ENCODE measurements at places on chromosomes 3 and 15.

- DNase-seq = no peak
Observed at GRCh38 chr3:64354956-64355355, 129.7 kb upstream of the PRICKLE2 start.

DNA sequence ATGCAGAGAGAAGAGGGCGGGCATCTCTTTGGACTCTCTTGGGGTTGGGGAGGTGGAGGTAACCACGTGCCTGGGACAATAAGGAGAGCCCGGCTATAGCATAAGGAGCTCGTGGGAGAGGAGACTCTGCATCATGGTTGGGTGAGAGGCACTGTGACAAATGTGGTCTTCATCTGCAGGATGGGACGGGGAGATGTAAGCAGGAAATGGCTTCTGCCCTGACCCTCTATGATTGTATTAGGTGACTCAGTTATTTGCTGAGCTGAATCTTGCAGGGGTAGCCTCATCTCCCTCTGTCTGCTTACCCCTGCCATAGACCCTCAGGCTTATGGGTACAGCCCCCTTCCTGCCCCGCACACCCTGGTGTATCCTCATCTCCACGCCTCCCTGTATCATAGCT, 48.7 kb downstream of the CORO2B start:
- DNase-seq = no peak

GRCh38 chr3:61575893-61576292, 14.5 kb downstream of the PTPRG start:
- no peak for DNase-seq

GRCh38 chr15:65619626-65620290, 2.0 kb upstream of the SLC24A1 start:
- DNase-seq = no peak

DNA sequence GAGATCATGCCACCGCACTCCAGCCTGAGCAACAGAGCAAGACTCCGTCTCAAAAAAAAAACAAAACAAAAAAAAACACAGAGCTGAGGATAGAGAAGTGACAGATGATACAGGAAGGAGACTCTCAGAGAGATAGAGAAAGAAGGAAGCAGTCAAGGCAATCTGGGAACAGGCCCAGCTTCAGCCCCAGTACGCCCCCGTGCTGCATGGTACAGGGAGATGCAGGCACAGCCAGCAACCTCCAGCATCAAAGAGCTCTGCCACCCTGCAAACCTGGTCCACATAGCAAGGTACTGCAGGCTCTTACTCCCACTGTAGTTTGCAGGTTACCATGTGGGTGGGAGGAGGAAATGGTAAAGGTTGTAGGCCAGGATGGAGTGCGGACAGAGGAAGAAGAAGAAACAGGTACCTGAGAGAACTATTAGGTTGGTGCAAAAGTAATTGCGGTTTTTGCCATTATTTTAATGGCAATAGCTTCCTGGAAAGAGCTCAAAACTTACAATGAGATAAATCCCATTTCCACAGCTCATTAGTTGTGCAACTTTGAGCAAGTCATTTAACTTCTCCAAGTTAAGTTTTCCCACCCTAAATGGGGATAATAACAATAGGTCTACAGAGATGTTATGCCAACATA, 253.0 kb downstream of the ARRDC4 start:
- DNase-seq = no peak

GRCh38 chr15:92821491-92822116, 78.5 kb upstream of the CHD2 start:
- DNase-seq = no peak

GRCh38 chr3:60147249-60147950, 1097.6 kb upstream of the CFAP20DC start:
- no peak for DNase-seq

GRCh38 chr15:69414701-69415167, 585 bp downstream of the KIF23 start:
- DNase-seq = peak; percentile 65

DNA sequence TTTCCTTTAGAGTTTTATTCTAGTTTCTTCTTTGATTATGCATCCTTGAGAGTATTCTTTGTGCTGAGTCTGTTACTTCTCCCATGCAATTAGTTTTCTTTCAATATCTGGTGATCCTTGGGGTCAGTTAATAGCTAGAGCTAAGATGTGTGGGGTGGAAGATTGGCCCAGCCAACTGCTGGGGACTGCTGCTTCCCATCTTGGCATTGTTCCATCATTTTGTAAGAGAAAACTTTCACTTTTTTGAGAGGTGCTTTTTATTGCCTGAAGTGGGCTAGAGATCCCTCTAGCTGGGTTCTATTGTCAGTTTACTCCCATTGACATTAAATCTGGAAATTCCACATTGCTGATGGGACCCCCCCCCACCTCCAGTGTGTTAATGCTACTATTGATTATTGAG, 15.4 kb downstream of the BCL2L10 start:
- no peak for DNase-seq

GRCh38 chr3:77320514-77320913, 280.6 kb downstream of the ROBO2 start:
- DNase-seq = no peak

DNA sequence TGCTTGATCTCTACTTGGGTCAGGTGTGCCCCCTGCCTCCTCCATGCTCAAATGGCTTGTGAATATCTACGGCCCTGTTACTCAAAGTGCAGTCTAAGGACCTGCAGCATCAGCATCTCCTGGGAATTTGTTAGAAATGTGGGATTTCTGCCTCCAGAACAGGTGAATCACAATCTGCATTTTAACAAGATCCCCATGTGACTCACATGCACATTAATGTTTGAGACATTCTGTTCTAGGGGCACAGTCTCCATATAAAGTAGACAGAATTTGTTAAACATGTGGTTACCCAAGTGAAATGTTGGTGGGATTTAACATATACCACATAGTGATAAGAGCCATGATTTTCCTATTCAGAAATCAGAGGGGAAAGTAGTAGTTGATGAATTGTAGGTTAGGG, 256.2 kb downstream of the NR1D2 start:
- DNase-seq = no peak

GRCh38 chr3:44114142-44114541, 127.5 kb upstream of the TOPAZ1 start:
- DNase-seq = no peak

- no peak for DNase-seq
Observed at GRCh38 chr3:63523100-63523499, 129.4 kb upstream of the SNTN start.

DNA sequence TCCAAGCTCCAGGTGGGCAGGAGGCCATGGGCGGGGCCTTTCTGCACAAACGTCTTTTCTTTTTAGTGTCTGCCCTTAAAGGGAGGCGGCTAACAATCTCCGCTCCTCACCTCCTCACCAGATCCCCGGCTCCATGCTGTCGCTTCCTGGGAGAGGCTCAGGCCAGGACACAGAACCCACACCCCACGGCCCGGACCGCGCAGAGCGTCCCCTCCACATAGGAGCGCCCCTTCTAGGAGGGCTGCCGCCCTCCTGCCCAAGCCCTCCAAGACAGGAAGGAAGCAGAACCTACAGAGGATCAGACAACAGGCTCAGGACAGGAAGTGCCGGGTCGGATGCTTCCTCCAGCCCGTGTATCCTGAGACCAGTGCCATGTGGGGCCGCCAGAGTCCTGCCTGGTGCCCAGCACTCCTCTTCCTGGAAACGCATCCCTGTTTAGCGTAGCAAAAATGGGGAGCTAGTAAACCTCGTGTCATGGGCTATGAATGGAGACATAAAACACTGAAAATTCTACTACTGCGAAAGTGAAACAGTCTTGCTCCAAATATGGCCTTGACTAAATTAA, 83.2 kb upstream of the ATP10A start:
- DNase-seq = no peak

DNA sequence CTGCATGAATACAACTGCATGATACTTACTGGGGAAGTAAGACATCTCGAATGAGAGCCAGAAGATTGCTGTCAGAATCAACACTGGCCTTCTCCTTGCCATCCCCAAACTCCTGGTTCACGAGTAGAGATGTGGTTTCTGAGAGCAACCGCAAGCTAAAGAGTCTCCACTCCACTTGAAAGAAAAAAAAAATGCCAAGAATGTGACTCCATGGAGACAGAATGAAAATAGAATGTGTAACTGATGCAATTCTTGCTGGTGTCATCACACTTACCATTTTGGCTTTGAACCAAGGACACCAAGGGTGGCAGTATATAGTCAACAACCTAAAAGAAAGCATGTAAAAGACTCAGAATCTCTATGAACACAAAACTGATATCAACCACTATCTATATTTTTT, 280.4 kb downstream of the ULK4 start:
- peak; percentile 48 for DNase-seq

- DNase-seq = no peak
Observed at GRCh38 chr3:72476139-72476483, 372.1 kb downstream of the SHQ1 start.

DNA sequence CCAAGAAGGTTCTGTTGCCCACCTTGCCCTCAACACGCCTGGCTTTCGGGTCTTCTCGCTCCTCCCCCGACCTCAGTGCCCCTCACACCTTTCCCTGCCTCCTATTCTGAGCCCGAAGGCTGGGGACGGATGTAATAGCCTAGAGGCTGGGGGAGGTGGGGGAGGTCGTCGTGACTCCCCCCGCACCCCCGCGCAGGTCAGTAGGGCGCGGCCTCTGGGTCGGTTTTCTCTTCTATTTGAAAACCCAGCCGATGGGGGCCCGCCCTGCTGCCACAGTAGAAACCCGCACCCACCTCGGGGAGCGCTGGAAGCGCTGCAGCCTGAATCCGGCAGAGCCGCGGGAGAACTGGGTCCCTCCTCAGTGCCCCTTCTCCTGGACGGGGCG, 1.0 kb upstream of the RBPMS2 start:
- DNase-seq = no peak

- DNase-seq = no peak
Observed at GRCh38 chr3:146342989-146343388, 92.1 kb upstream of the PLSCR4 start.

GRCh38 chr15:90701048-90701447, 16.1 kb upstream of the BLM start:
- DNase-seq = no peak

DNA sequence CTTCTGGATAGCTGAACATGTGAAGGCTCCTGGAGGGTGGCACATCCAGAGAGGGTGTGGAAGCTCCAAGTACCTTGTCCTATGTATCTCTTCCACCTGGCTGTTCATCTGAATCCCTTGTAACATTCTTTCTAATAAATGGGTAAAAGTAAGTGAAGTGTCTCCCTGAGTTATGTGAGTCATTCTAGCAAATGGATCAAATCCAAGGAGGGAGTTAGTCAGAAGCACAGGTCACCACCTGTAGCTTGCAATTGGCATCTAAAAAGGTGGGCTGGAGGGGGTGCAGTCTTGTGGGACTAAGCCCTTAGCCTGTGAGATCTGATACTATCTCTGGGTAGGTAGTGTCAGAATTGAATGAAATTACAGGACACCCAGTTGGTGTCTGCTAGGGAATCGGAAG, 71.0 kb downstream of the WWTR1 start:
- DNase-seq = no peak

DNA sequence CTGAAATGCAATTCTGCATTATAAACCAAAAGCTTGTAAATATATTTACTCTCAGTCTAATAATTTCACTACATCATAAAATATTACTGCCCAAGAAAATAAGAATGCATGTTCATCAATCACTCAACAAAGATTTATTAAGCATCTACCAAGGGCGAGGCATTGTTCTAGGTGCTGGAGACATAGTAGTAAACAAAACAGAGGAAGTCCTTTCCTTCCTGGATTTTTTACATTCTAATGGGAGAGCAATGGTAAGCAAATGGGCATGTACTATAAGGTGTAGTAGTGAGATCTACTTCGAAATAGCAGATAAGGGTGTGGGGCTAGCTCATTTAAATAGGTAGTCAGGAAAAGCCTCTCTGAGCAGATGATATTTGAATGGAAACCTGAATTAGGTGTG, 10.8 kb upstream of the ZFYVE19 start:
- DNase-seq = no peak

DNA sequence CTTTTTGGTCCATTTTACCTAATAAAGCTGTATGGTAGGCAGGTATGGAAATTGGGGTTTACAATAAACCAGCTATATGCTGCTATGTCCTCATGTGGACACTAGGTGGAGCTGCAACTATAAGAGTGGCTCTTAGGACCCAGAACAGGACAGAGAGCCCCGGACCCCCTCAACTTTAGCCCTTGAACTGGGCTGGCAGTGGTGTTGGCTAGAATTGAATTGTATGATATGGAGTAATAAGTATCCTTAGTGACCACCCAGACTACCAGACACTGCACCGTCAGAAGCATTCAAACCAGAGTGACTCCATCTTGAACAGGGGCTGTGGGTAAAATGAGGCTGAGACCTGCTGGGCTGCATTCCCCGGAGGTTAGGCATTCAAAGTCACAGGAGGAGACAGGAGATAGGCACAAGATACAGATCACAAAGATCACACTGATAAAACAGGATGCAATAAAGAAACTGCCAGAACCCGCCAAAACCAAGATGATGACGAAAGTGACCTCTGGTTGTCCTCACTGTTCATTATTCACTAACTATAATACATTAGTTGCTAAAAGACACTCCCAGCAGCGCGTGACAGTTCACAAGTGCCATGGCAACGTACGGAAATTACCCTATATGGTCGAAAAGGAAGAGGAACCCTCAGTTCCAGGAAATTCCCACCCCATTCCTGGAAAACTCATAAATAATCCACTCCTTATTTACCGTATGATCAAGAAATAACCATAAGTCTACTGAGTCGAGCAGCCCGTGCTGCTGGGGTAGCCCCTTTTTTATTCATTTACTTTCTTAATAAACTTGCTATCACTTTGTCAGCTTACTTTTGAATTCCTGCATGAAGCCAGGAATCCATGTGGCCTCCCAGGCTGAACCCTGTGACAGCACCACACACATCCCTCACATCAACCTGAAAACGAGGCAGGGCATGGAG, 68.7 kb upstream of the BLM start:
- DNase-seq = no peak

DNA sequence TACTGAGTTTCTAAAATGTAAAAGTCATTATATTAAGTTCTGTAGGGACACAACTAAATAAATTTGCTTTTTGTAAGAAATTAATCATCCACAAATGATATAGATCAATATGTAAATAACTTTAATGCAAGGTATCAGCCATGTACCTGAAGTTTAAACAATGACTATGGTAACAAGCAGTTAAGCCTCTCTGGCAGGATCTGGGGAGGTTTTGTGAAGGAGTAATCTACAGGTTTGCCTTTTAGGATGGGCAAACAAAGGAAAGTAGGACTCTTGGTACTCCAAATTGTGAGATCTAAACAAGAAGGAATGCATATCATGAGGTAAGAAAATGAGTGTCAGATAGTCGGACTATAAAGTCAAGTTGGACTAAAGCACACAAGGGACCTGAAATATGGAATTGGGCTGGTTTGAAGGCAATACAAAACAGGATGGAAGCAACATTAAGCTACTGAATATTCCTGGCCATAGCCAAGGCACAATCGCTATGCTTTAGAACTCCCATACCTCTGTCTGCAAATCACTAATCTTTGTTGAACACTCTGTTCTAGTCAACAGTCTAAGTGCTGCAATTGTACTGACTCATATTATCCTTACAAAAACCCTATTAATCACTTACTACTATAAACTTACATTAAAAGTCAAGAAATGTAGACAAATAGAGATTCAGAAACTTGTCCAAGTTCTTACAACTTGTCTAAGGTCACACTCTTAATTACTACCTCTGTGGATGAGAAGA, 412.8 kb downstream of the DIPK2A start:
- DNase-seq = no peak

- no peak for DNase-seq
Observed at GRCh38 chr15:98524838-98525660, 123.3 kb upstream of the IGF1R start.

GRCh38 chr15:43150191-43150929, 17.0 kb downstream of the TMEM62 start:
- no peak for DNase-seq

- no peak for DNase-seq
Observed at GRCh38 chr15:65275728-65276126, 11.0 kb downstream of the PARP16 start.

GRCh38 chr3:145248928-145249327, 912.1 kb downstream of the PLOD2 start:
- no peak for DNase-seq

Measured in left hindlimb (tissue), 1 donor.